Right ventricle myocardium superior (tissue), 1 donor: ENCODE measurements at places on chromosomes 7 and 10. TPM values are rescaled to one million over a fixed set of nuclear protein-coding genes. Genes with fewer than 3 reads are reported as not detected.

The HMX2 gene
- not detected for total RNA-seq

The POMZP3 gene
- total RNA-seq = 7.2 TPM

The ZSCAN21 gene
- 6.9 TPM for total RNA-seq

The AKR1C4 gene
- total RNA-seq = not detected

The ZNF32 gene
- 52.7 TPM for total RNA-seq

DNA sequence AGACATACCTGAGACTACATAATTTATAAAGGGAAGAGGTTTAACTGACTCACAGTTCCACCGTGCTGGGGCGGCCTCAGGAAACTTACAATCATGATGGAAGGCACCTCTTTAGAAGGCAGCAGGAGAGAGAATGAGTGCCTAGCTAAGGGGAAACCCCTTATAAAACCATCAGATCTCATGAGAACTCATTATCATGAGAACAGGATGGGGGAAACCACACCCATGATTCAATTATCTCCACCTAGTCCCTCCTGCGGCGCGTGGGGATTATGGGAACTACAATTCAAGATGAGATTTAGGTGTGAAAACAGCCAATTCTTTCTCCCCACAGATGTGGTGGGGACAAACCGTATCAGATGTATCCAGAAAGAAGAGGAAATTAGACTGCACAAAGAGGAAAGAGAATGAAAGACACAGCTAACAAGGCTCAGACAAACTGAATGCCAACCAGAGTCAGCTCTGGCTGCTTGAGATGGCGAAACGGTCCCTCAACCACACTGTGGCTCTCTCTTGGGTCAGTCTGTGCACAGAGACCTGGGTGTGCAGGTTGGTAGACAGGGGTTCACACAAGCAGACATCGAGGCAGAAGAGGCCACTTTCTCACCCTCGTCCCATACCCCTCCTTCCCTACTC is 375.6 kb downstream of the SFMBT2 start:
- DNase-seq = no peak
